ENCODE measurements at places on chromosomes 16 and 17. TPM values are rescaled to one million over a fixed set of nuclear protein-coding genes. Genes with fewer than 3 reads are reported as not detected.

SPATA32 gene
- 0.52 TPM for total RNA-seq

OTOA gene
- total RNA-seq: 0.07 TPM

RNF227 gene
- 3.8 TPM for total RNA-seq

LPO gene
- not detected for total RNA-seq

NPIPB9 gene
- 13.4 TPM for total RNA-seq

NXPH3 gene
- not detected for total RNA-seq

ANKRD40 gene
- total RNA-seq: 35.3 TPM

FADS6 gene
- not detected for total RNA-seq

TVP23A gene
- 3.2 TPM for total RNA-seq

GRAP gene
- 73.8 TPM for total RNA-seq

CBX1 gene
- 33.1 TPM for total RNA-seq

All from B cell (primary cell).